ENCODE measurements at places on chromosomes 4 and X.

DNA sequence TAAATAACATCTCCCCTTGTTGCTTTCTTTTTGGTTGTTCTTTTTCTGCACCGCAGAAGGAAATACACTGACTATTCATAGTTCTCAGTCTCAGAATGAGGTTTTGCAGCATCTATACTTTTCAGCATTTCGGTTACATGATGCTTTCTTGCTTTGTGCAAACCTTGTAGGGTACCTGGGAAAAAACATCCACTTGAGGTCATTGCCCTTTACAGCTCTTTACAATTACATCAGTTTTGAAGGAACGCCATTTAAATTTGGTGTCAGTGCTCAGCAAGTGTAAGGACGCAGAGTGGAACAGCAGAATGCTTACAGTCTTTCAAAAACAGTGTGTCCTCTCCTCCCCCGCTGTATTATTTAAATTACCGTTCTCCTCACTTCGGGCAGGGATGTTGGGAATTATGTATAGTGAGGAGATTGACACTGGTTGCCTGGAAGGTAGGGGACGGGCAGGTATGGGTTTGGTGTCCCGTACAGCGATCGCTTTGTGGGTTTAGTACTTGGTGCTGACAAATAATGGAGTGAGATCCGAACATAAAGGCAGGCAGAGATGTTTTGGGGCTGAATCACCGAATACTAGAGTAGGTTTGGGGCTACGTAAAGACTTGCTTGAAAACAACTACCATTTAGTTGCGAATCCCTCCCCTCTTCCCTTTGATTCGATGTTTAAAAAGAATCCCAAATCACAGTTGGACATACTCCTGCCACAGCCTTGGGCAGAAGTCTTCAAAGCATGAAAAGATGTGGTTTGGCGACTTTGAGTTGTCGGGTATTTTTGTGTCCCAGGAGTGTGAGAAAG is 2.0 kb upstream of the NKX3-2 start:
- no peak for DNase-seq

GRCh38 chrX:22542641-22543040 is 269.9 kb downstream of the CBLL2 start:
- no peak for DNase-seq

DNA sequence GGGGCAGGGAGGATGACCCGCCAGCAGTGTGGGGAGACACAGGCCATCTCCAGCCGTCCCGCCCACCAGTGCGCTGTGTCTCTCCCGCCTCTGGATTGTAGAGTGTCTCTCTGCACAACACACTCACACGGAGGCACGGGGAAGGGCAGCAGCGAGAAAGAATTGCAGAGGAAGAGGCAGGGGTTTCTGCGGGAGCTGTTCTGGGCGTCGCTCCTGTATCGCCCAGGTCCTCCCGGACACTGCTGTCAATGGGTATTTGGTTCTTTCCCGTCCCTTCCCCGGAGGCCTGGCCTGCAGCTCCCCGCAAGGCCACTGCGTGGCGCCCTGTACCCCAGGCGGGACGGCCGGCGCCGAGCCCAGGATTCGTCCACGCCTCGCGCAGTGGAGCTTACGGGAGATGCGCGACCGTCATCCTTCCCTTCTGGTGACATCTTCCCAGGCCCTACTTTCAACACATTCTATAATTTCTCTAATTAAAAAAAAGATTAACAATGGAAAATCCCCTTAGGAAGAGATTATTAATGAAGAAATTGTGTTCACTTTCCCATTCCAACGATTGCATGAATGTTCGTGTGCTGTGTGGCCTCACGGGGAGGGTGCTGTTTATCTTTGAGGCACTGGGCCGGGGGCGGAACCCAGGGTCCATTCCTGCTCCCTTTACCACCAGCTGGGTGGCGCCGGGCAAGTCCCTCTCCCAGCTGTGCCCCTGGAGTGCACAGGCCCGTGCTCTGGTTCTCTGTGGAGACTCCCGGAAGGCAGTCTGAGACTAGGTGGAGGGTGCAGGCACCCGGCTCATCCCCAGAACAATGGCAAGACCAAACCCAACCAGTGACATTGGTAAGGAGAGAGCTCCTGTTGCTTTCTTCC is 95.7 kb downstream of the CPZ start:
- DNase-seq = no peak

GRCh38 chr4:7810783-7811535 is 128.7 kb downstream of the AFAP1 start:
- DNase-seq = no peak
